ENCODE measurements at places on chromosomes 12 and 14.
A peak's percentile ranks its signal among the peaks of the same experiment; 100 is the strongest.

GRCh38 chr14:79011091-79011919 is 841.1 kb downstream of the NRXN3 start:
- DNase-seq, result peak; percentile 95

DNA sequence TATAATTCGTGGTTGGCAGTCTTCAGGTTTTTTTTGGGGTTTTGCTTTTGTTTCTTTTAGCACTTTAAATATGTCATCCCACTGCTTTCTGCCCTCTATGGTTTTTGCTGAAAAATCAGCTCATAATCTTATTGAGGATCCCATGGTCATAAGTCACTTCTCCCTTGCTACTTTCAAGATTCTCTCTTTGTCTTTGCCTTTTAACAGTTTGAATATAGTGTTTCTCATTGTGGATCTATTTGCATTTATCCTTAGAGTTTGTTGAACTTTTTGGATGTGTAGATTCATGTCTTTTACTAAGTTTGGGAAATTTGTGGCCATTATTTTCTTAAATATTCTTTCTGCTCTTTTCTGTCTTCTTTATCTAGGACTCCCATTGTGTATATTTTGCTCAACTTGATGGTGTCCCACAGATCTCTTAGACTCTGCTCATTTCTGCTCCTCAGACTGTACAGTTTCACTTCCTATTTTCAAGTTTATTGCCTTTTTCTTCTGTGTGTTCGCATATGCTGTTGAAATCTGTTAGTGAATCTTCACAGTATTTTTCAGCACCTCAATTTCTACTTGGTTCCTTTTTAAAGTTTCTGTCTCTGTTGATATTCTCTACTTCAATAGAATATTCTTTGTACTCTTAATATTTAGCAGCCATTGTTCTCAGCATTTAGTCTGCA is 70.8 kb downstream of the WNK1 start:
- DNase-seq, result no peak

DNA sequence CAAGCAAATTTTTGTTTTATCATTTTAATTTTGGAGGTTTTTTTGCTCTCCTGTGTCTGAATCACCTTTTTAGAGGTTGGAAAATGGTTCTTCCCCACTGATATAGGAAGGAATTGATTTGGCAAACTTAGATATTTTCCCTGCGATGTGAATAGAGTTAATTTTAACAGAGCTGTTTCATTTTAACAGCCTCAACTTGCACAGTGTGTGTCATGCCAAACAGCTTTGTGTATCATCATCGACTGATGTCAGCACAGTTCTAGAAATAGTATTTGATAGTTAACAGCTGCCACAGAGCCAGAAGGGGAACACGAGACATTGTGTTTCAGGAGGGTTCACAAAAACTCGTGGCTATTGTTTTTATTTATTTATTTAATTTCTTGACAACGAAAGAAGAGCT is 243.1 kb upstream of the FOXN3 start:
- DNase-seq, result no peak

- DNase-seq, result no peak
These were observed 14.1 kb upstream of the KRAS start for GRCh38 chr12:25264862-25265261.

DNA sequence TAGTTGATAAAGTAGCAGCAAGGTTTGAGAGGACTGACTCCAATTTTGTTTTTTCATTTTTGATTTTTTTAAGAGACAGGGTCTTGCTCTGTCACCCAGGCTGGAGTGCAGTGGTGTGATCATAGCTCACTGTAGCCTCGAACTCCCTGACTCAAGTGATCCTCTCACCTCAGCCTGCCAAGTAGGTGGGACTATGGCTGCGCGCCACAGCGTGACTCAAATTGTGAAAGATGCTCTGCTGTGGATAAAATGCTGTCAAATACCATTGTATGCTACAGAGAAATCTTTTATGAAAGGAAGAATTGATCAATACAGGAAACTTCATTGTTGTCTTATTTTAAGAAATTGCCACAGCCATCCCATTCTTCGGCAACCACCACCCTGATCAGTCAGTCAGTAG is 48.3 kb downstream of the SCN8A start:
- DNase-seq, result no peak

- DNase-seq, result no peak
These were observed 355.6 kb downstream of the ADAMTS20 start for GRCh38 chr12:43196268-43196907.

GRCh38 chr14:73738518-73739173 is 24.5 kb upstream of the PNMA1 start:
- no peak for DNase-seq

DNA sequence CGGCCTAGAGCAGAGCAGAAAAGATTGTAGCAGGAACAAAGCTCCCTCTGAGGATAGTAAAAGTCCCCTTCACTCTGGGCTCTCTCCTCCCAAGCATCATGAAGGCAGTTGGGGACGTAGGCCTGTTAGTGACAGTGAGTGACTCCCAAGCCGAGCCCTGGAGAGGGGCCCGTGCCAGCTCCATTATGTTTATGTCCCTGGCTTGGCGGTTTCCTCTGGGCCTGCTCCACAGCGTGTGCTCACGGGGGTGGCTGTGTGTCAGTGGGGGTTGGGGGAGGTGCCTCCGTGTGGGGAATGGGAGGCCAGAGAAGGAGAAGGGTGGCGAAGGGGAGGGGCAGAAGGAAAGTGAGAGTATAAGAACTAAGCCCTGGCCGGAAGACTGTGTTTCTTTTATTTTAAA is 170.0 kb upstream of the VASH1 start:
- no peak for DNase-seq

DNA sequence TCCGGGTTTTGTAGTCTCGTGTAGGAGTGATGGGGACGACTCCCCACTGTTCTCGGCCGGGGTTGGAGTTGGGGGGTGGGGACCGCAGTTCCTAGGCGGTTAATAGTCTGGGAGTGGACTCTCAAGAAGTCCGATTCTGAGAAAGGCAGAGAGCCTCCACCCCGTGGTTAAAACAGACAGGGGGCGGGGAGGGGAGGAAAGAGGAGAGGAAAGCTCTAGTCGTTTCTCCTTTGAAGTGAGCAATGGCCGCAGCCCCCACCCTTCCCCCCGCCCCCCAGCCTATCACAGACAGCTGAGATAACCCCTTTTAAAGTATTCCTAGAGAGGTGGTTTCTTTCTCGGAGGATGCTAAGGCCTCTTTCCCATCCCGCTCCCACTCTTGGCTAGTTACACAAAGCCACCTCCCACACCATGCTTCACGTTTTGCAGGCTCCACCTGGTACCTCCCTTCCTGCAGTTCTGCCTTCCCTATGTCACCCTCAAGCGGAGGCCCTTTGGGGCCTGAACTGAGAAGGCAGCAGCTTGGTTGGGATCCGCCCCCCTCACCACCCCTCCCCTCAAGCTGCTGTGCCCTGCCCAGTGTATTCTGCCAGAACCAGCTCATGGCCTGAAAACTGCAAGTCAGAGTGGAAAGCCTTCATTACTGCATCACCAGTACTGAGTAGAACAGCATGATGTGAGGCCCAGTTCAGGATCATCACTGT is 853 bp downstream of the USP5 start:
- peak; percentile 14 for DNase-seq

GRCh38 chr14:106505366-106505765 is 979.0 kb downstream of the TMEM121 start:
- no peak for DNase-seq

- no peak for DNase-seq
These were observed 120.9 kb upstream of the CAND1 start for GRCh38 chr12:67148265-67148664.

DNA sequence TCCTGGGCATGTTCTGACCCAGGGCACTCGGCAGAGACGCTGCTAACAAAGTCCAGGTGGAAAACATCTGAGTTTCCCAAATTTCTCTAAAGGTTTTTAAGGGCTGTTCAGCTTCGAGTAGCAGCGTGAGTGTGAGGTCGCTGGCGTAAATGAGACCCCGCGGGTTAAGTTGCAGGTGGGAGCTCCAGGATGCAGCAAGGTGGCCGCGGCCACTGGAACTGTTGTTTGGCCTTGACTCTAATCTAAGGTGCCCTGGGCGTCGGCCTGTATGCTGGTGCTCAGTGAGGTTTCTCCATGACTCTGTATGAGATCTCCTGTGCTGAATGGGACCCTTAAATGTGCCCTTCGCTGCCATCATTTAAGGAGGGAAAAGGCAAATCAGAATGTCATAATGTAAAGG is 50.7 kb downstream of the ELK3 start:
- DNase-seq, result no peak

DNA sequence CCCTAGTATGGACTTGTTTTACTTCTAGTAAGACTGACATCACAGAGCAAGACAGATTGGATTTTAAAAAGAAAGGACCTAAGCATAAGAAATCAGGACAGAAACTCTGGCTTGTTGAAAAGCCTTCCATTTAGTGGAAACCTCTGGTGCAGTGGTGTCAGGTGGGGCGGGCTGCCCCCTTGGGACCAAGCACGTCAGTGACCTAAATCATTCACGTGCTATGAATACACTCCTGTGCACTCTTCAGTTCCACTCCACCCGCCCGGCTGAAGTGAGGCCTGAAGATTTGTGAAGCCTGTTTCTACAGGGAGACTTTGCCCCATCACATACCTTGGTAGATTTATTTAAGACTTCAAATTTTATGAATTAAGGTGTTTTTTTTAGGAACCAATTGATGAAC is 58.2 kb upstream of the STRN3 start:
- no peak for DNase-seq

- DNase-seq, result no peak
These were observed 105.1 kb downstream of the C12orf50 start for GRCh38 chr12:87924149-87924548.

DNA sequence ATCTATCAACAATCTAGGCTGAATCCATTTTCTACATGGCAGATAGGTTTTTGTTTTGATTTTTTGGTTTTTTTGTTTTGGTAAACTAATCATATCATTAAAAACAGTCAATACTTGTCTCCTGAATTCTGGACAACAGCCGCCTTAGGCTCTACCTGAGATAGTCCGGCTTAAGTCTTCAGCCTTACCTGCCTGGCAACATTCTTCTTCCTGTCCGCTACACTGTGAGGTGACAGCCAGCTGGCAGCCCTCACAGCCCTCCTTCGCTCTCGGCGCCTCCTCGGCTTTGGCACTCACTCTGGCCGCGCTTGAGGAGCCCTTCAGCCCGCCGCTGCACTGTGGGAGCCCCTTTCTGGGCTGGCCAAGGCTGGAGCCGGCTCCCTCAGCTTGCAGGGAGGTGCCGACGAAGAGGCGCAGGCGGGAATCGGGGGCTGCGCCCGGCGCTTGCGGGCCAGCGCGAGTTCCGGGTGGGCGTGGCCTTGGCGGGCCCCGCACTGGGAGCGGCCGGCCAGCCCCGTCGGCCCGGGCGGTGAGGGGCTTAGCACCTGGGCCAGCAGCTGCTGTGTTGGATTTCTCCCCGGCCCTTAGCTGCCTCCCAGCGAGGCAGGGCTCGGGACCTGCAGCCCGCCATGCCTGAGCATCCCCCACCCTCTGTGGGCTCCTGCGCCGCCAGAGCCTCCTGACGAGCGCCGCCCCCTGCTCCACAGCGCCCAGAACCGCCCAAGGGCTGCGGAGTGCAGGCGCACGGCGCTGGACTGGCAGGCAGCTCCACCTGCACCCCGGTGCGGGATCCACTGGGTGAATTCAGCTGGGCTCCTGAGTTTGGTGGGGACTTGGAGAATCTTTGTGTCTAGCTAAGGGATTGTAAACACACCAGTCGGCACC is 49.0 kb downstream of the MDGA2 start:
- DNase-seq, result peak; percentile 48

GRCh38 chr12:21631367-21631766 is 26.3 kb downstream of the LDHB start:
- no peak for DNase-seq

- DNase-seq, result no peak
These were observed 330.5 kb downstream of the AACS start for GRCh38 chr12:125395583-125396215.

DNA sequence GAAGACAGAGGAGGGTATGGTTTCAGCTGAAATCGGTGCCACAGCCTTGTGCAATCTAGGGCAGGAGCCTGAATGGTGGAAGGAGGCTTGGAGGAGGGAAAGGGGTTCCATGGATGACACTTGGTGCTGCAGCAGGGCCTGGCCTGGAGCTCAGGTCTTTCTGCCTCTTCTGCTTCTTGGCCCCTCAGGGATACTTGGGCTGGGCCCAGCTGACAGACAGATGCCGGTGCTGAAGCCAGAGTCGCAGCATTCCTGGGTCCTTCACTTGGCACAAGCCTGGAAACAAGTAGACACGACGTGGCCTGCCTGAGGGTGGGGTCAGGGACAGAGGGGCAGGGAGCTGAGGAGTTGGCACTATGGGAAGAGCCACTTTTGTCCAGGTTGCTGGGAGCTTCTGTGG is 4.4 kb upstream of the PLEKHD1 start:
- no peak for DNase-seq

DNA sequence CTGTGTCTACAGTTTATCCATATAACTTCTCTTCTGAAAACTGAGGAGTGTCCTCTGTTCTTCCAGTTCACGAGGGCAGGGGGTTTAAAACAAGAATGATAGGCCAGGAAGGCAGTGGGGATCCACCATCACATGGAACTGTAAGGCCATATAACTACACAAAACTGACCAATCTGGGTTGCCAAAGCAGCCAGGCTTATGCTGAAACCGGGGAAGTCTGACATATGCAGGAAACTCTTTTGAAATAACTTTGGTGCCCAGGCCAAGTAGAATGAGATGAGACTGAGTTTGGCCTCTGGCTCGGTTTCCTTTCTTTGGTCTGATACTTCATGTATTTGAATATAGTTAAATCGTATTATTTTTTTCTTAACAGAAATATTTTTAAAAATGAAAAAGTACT is 18.0 kb upstream of the ATF1 start:
- no peak for DNase-seq

- no peak for DNase-seq
These were observed 83.4 kb upstream of the NTF3 start for GRCh38 chr12:5348491-5348890.

DNA sequence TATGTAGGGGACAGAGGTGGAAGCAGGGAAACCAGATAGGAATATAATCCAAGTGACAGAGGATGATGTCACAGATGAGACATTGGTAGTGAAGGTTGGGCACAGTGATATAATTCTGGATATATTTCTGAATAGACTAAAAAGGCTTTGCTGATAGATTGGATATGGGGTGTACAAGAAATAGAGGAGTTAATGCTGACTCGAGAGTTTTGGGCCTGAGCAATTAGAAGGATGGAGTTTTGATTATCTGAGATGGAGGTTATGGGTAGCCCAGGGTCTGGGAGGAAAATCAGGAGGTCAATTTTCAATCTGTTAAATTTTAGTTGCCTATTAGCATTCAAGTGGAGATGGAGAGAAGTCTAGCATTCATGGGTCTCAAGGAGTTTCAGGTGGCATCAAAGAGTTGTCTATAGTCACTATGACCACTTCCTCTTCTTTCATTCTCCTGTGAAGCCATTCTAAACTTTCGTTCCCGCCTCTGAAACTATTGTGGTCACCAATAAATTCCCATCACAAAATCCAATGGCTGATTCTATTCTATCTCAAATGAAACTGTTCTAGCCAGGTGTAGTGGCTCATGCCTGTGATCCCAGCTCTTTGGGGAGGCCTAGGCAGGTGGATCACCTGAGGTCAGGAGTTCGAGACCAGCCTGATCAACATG is 10.6 kb upstream of the ANO6 start:
- no peak for DNase-seq

Data from NCI-H510A treated with DMSO at 0.1 percent for 48 hours (cell line).